Naive thymus-derived CD4-positive, alpha-beta T cell (primary cell): ENCODE measurements at places on chromosomes 12 and 14. TPM values are rescaled to one million over a fixed set of nuclear protein-coding genes. Genes with fewer than 3 reads are reported as not detected.

- no peak overlapping the region for H3K27ac ChIP-seq
- no peaks in the 10 kb centered on the region for H3K4me1 ChIP-seq
- no peak for DNase-seq
Measured at GRCh38 chr14:91925001-91925726, 22.3 kb downstream of the FBLN5 start.

DNA sequence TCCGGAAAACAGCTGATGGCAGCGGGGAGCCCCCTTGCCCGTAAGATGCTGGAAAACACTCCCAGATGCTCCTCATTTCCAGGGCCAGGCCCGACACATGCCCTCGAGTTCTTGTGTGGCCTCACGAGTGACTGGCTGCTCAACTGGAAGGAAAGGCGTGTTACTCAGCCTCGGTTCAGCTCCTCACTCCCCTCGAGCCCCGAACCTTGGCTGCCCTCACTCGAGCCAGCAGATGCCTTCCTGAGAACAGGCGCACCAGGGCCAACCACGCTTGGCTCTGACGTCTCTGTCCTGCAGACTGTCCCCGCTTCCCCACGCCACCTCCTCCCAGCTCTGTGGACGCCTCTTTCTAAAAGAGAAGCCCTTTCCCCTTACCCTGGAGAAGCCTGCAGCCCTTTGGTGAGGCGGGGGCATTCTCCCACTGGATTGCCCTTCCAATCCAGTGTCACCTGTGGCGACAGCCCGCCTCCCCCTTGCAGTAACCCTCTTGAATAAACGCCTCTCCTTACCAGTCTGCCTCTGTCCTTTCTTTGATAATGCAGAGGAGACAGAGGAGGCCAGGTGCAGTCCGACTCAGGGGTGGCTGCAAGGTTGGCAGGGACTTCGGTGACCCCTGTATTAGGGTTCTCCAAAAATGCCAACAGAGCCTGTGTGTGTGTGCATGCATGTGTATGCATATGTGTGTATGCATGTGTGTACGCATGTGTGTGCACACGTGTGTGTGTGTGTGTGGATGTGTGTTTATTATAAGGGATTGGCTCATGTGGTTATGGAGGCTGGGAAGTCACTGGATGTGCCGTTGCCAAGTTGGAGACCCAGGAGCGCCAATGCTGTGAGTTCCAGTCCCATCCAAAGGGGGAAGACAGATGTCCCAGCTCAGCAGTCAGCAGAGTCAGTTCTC is 166.3 kb downstream of the KIF26A start:
- no peaks in the 10 kb centered on the region for H3K36me3 ChIP-seq
- H3K4me3 ChIP-seq: no peak overlapping the region
- no peaks in the 10 kb centered on the region for H3K27me3 ChIP-seq

DNA sequence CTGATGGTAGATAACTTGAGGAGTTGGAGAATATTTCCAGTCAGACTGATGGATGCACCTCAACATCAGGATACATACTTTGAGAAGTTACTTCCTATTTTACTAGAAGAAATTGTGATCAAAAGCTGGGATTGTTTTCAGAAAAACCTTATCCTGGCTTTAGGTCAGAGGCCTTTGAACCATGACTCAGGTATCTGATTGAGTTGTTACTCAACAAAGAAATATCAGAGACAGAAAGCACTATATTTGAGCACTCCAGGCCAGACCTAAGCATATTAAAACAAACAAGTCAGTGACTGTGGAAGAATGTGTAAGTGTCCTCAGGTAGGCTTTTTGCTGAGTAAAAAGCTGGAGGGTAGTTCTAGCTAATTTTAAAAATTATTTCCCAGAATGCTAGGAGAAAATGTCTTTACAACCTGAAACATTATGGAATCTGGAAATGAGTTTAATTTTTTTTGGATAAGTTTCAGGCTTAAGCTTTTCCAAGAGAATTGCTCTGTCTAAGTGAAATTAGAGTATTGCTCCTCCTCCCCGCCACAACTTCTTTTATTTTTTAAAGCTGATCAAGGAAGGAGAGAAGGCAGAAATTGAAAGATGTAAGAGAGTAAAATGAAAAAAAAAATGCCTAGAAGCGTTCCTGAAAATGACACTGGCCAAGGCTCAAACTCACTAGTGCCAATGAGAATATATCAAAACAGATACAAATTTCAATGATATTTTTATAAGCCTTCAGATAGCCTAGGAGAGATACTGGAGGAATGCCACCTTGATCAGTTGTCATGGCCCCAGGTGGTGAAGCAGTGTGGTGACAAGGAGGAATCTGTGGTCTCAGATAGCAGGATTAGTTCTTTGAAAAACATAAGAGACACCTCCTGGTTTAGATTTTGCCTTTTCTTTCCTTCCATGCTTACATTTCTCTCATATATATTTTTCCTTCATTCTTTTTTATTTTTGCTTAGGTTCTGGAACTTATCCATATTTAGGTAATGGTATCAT is 790.3 kb downstream of the TMTC2 start:
- H3K36me3 ChIP-seq: no peaks in the 10 kb centered on the region
- H3K4me1 ChIP-seq: no peaks in the 10 kb centered on the region
- H3K27ac ChIP-seq: no peak overlapping the region
- H3K4me3 ChIP-seq: no peak overlapping the region
- H3K27me3 ChIP-seq: no peaks in the 10 kb centered on the region

LTB4R gene
- 9.4 TPM for polyA plus RNA-seq

GRCh38 chr14:74409441-74409840 is 16.6 kb downstream of the SYNDIG1L start:
- H3K4me3 ChIP-seq: no peak overlapping the region
- no peak overlapping the region for H3K27ac ChIP-seq
- no peaks in the 10 kb centered on the region for H3K27me3 ChIP-seq
- H3K4me1 ChIP-seq: no peaks in the 10 kb centered on the region

PELI2 gene
- polyA plus RNA-seq: 2.9 TPM

GRCh38 chr12:108831309-108831991 is 25.9 kb downstream of the SSH1 start:
- DNase-seq: no peak
- H3K27me3 ChIP-seq: no peaks in the 10 kb centered on the region
- H3K4me1 ChIP-seq: no peaks in the 10 kb centered on the region
- no peaks in the 10 kb centered on the region for H3K36me3 ChIP-seq
- no peak overlapping the region for H3K27ac ChIP-seq

DNA sequence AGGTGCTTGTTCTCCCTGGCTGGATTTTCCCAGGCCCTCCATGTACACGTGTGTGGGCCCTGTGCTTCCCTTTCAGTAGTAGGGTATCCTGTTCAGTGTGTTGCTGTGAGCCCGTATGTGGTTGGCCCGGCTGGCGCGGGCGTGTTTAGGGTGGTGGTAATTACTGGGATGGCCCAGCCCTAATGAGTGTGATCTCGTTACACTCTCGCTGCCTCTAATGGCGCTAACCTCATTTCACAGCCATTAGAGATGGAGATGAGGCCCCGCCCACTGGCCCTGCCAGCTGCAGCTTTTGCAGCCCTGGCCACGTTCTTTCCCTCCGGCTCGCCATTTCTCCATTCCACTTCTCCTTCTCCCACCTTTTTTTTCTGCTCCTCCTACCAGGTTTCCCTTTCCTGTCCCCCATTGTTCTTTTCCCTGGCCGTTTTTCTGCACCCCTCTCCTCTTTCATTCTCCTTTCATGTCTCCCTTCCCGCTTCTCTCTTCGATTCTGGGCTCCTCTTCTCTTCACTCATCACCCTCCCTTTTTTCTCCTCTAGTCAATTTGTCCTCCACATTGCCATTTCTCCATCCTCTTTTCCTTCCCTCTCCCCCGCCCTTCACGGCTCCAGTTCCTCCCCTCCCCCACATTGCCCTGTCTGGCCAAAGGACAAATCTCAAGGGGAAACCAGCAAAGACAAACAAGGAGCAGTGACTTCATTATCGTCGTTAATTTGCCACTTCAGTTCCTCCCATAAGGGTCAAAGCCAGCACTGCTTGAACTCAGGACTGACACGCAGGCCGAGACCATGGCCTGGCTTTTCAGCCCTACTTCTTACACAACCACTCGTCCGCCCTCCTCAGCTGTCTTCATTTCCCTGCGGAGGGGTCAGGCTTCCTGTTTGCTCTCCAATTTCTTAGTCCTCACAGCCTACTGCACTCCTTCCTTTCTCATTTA is 6.8 kb downstream of the ZFHX2 start:
- H3K4me3 ChIP-seq: no peak overlapping the region
- DNase-seq: no peak
- H3K27me3 ChIP-seq: peaks cover 3% of the 10 kb centered on the region
- H3K27ac ChIP-seq: no peak overlapping the region
- H3K36me3 ChIP-seq: no peaks in the 10 kb centered on the region
- no peaks in the 10 kb centered on the region for H3K4me1 ChIP-seq

DNA sequence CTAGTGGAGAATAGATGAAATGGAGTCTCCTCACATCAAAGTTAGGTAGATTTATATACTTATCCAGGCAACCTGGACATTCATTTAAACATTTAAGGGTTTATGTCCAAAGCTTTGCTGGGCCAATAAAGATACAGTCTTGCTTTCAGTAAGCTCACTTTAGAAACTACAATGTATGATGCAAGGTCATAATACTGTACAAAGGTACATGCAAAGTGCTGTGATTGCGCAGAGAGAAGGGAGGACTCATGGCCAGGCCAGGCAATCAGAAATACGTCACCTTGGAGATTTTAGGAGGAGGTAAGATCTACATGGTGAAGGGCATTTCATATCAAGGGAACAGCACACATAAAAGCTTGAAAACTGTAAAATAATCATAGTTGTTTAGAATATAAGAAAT is 113.6 kb downstream of the FGD4 start:
- H3K27ac ChIP-seq: no peak overlapping the region
- DNase-seq: no peak
- H3K27me3 ChIP-seq: no peaks in the 10 kb centered on the region
- no peak overlapping the region for H3K4me3 ChIP-seq
